ENCODE measurements at places on chromosomes 16 and 17.
A peak's percentile ranks its signal among the peaks of the same experiment; 100 is the strongest.

GRCh38 chr16:69190046-69190588, 3.2 kb downstream of the SNTB2 start:
- no peak for DNase-seq

DNA sequence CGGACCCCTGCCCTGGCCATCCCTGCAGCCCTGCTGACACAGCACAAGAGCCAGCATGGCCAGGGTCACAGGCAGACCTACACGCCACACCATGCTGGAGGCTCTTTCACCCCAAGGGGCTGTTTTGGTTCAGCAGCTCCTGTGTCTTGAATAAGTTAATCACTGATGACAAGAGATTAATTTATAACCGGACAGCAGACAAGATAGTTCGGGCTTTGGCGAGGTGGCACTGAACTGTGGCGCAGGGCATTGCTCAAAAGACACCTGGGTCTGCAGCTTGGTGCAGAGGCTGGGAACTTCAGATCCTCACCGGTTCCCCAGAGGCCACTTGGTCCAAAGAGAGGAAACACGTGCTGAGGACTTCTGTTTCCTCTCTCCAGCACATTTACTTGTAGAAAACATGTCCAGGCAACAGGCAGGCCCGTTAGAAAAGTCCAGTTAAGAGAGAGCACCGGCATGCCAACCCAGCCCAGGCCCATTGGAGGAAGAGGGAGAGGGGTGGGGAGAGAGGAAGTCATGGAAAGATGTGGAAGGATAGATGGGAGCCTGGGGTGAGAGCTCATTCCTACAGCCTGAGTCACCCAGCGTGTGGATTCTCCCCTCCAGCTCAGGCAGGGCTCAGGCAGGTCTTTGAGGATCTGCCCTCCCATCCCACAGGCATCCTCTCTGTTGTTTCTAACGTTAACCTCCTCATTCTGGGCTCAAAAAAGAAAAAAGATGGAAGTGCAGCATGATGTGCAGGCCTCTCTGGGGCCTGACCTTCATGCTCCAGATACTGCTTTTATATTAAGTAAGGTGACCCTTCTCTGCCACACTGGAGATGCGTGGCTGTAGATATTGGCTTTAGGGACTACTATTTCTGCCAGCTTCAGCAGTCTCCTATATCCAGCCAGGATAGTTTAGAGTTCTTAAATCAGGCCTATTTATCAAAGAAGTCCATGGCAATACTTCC, 80.0 kb upstream of the HNF1B start:
- DNase-seq = no peak

- DNase-seq = no peak
Measured at GRCh38 chr16:58034774-58035173, 9.2 kb downstream of the MMP15 start.

GRCh38 chr17:14670861-14671260, 370.0 kb downstream of the HS3ST3B1 start:
- no peak for DNase-seq

DNA sequence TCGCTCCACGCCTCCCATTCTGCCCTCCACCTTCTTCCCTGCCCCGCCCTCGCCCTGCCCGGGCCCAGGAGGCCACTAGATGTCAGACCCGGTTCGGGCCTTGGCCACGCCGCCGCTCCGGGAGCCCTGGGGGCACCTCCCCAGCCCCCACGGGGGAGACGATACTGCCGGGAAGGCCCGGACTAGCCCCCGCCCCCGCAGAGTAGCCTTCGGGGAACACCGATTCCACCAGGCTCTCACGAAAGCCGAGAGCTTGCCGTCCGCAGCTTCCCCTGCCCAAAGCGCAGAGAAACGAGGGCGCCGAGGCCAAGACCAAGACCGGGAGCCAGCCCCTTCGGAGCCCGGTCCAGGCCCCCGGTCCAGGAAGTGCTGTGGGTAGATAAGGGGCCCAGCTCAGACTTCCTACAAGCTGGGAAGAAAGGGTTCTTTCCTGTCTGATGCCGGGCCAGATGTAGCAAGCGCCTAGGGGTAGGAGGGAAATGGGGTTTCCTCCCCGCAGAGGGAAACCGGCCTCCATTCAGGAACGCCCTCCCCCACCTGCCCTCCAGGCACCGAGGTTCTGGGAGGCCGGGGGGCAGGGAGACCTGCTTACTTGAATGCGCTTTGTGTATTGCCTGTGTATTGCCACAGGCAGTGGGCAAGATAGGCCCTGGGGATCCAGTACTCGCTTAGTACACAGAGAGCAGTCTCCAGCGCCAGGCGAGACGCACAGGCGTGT, 806 bp upstream of the CYB561 start:
- peak; percentile 53 for DNase-seq

DNA sequence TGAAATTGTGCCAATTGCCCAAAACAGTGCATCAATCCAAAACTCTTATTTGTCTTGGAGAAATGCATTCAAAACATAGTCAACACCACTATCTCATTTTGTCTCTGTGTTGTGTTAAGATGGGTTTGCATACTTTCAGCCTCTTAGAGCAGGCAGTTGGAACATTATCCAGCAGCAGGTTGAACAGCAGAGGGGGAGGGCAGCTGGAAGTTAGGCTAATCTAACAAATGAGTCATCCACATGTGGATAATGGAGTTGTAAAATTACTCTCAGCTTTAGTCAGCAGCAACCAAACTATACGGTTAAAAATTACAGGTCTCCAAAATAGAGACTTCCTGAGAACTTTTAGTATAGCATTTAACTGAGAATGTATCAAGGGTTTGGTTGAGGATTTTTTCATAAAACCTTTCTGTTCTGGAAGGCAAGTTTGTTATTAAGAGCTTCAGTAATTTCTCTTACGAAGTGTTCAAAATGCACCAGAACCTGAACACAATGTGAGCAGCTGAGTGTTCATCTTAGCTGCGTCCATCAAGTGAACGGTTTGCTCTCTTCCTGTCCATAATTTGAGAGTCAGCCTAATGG, 46.3 kb downstream of the PRKCA start:
- DNase-seq = no peak

GRCh38 chr17:79026376-79027273, 2.7 kb downstream of the C1QTNF1 start:
- DNase-seq = no peak

DNA sequence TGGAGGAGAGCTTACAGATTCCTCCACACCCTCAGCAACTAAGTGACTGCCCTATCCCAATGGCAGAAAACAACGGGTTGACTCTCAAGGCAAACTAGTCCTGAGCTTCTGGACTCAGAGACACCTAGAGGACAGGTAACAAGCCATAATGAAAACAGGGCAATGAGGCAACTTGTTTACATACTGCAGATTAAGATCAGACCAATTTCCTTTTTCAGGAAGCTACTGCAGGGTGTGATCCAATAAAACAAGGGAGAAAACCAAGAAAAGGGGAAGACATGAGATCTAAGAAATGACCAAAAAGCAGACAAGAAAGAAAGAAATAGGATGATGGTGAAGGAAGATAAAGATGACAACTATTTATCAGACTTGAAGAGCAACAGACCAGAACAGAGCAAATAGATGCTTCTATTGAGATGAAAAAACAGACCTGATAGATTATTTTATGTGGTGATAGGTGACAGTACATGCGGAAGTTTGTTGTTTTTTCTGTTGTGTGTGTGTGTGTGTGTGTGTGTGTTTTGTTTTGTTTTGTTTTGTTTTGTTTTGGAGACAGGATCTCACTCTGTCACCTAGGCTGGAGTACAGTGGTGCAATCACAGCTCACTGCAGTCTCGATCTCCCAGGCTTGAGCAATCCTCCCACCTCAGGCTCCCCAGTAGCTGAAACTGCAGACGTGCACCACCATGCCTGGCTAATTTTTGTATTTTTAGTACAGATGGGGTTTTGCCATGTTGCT, 120.7 kb downstream of the GAS7 start:
- no peak for DNase-seq

- no peak for DNase-seq
Measured at GRCh38 chr16:81610144-81610842, 165.7 kb downstream of the CMIP start.

- no peak for DNase-seq
Measured at GRCh38 chr17:39270923-39271322, 45.2 kb upstream of the STAC2 start.

- DNase-seq = no peak
Measured at GRCh38 chr16:2388875-2389433, 40.3 kb upstream of the CCNF start.

GRCh38 chr17:13222975-13223374, 205.1 kb upstream of the ELAC2 start:
- DNase-seq = no peak

- no peak for DNase-seq
Measured at GRCh38 chr17:31211352-31212012, 85.6 kb downstream of the OMG start.

DNA sequence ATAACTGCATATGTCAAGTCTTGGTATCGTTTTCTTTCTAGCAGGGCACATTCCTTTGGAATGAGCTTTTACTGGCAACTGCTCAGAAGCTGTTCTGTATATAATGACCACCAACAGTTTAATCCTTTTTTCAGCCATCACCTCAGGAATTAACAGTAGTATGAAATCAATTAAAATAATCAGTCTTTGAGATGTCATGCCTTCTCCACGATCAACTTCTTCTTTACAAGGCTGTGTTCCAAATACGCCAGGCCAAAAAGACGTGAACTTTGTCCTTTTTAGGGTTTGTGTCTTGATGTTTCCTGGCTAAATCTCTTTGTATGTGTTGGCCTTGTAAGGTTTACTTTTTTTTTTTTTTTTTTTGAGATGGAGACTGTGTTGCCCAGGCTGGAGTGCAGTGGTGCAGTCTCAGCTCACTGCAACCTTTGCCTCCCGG, 54.9 kb downstream of the ABCC1 start:
- no peak for DNase-seq

- DNase-seq = no peak
Measured at GRCh38 chr17:20967776-20968175, 75.0 kb downstream of the USP22 start.

- DNase-seq = no peak
Measured at GRCh38 chr16:27768651-27769272, 218.8 kb downstream of the KATNIP start.

DNA sequence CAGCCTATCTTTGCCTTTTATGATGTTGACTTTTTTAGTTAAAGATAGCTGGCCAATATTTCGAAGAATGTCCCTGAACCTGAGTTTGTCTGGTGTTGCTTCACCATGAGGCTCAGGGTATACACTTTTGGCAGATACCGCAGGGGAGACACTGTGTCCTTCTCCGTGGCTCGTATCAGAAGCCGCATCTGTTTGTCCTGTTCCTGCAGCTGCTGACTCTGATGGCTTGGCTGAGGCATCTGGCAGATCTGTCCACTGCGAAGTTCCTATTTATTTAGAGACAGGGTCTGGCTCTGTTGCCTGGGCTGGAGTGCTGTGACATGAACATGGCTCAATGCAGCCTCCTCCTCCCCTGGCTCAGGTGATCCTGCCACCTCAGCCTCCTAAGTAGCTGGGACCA, 93.5 kb downstream of the CRISPLD2 start:
- DNase-seq = no peak

- DNase-seq = no peak
Measured at GRCh38 chr17:12973496-12974004, 44.3 kb downstream of the ELAC2 start.

- no peak for DNase-seq
Measured at GRCh38 chr16:68826652-68827051, 16.7 kb upstream of the TANGO6 start.

GRCh38 chr17:6456914-6457687, 12.8 kb downstream of the PIMREG start:
- DNase-seq = no peak

GRCh38 chr16:57270221-57271062, 14.0 kb downstream of the PLLP start:
- DNase-seq = no peak

DNA sequence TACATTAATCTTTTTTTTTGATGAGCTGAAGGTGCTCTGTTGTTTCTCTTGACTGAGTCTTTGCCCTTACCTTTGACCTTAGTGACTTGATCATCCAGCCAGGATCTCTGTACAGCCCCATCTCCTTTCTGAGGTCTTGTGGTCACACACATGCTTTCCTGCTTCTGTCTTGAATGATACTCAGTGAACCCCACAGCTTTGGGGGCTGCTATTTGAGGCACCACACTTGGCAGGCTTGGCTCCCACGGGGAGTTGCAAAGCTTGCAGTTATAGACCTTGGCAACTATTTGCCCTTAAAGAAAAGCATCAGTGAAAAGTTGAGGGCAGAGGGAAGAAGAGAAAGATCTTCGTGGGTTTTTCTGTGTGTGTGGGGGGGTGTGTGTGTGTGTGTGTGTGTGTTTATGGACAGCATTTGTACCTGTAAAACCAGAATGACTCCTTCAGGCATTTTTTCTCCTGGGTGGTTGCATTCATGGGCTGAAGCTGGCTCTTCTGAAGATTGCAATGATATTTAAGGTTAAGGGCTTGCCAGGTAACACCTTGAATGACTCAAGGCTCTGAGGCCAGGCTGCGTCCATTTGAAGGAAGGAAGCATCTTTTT, 101.6 kb downstream of the MSI2 start:
- DNase-seq = no peak

DNA sequence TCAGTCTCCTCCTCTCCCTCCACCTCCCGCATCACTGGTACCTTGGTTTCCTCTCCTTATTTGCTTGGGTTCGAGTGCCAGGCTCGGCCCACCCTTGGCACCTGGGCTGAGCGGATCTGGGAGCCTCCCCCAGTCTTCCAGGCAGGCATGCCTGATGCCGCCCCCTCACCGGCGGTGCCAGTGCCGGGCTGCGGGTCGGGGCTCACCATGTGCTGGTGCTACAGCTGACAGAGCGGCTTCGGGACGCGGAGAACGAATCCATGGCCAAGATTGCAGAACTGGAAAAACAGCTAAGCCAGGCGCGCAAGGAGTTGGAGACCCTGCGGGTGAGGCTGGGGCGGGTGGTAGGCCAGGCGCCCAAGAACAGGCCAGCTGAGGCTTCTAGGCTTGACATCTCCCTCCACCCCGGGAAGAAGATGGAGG, 19.2 kb downstream of the FMNL1 start:
- DNase-seq = no peak

DNA sequence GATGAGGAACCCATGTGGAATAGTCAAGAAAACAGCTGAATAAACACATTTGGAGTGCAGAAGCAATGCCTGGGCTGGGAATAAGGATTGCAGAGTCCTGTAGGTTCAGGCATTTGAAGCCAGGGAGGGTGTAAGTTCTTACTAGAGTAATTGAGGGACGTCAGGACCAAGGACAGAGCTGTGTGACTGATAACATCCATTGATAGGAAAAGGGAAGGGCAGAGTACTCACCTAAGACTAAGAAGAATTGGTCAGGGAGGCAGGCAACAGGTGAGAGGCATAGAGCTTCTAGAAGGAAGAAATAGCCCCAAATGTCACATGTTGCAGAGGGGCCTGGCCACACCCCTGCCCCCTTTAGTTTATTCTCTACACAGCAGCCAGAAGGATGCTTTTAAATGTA, 79.8 kb upstream of the TMEM132E start:
- no peak for DNase-seq

- no peak for DNase-seq
Measured at GRCh38 chr16:12120217-12120981, 143.9 kb downstream of the SNX29 start.

DNA sequence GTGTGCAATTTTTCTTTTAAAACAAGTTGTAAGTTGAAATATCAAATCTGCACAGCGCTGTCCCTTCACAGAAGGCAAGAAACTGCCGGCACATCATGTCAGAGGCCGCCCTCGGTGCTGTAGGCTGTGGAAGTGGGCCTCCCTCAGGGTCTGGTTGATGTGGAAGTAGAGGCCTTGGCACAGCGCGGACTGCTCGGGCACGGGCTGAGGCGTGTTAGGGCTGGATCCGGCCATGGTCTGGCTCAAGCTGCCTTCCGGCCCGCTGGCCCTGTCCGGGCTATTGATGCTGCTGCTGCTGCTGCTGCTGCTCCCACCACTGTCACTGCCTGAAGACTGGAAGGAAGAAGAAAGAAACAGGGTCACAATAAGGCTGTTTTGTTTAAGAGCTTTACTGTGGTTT, 16.6 kb downstream of the COG1 start:
- DNase-seq = no peak

Data from CD4-positive, alpha-beta T cell treated with Interleukin-6 for 4 hours (primary cell).